ENCODE measurements at places on chromosomes 1 and 21.
A peak's percentile ranks its signal among the peaks of the same experiment; 100 is the strongest.

DNA sequence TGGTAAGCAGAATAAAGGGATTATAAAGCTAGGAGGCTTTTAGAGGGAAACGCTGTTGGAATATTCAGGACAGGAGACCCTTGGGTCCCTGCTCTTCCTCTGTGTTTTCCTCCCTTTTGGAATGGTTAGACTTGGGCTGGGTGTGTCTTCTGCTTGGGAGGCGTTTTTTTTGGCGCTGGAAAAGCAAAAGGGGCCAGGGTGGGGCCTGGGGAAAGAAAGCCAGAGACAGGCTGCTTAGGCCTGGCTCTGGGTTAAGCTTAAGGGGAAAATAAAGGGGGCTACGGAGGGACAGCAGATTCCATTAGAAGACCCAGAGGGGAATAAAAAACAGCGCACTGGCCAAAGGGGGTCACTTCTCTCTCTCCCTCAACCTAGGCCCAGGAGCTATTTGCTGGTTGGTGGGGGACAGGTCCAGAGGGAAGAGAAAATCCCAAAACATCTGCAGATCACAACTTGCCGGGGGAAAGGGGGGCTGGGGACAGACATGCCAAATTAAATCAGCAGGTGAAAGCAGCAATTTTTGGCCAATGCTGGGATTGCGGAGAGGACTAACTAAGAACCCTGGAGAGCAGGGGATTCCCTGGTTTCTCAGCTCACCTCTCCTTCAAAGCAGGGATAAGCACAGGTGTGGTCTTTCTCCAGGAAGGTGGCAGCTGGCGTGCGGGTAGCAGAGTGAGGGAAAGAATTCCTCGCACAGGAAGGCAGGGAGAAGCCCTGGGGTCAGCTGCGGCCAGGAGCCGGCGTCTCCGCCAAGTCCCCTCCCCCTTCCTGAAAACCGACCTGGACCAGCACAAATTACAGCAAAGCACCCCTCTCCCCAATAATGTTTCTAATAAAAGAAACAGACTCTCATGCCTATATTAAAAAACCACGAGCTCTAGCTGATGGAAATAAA lies 82.2 kb upstream of the AK4 start:
- peak; percentile 19 for DNase-seq

GRCh38 chr1:21834094-21834493 lies 22.0 kb downstream of the LDLRAD2 start:
- no peak for DNase-seq

- no peak for DNase-seq
Measured at GRCh38 chr1:226248091-226248490, 24.6 kb downstream of the MIXL1 start.

DNA sequence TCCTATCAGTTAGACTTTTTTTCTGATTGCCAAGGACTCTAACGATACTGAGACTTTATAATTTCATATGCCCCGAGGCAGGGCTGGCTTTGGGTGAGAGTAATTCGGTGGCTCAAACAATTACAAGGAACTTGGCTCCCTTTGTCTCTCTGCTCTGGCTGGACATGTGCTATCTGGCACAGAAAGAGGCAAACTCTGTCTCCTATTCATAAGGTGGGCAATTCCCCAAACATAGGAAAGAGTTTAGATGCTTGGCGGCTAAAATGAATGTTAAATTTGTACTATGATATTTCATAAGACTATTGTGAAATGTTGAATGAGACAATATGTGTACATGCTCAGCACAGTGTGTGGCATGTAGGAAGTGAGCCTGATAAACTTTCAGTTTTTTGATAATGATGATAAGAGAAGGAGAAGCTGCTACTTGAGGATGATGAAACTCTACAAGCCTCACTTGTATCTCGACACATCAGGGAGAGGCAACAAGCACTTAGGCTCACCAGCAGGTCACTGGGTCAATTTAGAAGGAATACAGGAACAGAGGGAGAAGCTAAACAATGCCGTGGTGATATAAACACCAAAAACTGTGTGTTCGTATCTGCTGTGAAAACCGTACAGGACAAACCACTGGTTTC lies 12.6 kb upstream of the NTPCR start:
- DNase-seq = no peak

Measured in progenitor cell of endocrine pancreas (in vitro differentiated cells).